Cardiac fibroblast (primary cell): ENCODE measurements at places on chromosomes 4 and X.

DNA sequence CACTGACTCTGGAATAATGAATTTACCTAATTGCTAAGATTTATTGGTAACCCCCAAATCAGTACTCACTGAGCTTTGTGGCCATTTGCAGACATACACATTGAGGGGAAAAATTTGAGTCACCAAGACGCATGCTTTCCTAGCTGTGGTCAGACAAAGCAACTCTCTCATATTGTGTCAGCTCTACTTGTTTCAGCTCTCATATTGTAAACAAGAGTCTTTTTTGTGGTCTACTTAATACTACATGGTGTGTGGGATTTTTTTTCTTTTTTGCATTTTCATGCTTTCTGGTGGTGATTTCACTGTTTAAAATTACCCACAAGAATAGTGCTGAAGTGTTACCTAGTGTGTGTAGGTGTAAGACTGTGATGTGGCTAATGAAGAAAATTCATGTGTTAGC is 428.2 kb upstream of the GALNT7 start:
- no peak for DNase-seq

DNA sequence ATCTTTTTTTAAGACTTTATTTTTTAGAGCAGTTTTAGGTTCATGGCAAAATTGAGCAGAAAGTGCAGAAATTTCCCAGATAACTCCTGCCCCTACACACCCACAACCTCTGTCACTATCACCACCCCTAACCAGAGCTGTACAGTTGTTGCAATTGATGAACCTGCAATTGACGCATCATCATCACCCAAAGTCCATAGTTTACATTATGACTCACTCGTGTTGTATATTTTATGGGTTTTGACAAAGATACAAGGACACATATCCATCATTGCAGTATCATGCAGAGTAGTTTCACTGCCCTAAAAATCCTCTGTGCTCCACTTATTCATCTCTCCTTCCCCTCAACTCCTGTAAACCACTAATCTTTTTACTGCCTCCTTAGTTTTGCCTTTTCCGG is 34.5 kb upstream of the WAS start:
- no peak for DNase-seq

DNA sequence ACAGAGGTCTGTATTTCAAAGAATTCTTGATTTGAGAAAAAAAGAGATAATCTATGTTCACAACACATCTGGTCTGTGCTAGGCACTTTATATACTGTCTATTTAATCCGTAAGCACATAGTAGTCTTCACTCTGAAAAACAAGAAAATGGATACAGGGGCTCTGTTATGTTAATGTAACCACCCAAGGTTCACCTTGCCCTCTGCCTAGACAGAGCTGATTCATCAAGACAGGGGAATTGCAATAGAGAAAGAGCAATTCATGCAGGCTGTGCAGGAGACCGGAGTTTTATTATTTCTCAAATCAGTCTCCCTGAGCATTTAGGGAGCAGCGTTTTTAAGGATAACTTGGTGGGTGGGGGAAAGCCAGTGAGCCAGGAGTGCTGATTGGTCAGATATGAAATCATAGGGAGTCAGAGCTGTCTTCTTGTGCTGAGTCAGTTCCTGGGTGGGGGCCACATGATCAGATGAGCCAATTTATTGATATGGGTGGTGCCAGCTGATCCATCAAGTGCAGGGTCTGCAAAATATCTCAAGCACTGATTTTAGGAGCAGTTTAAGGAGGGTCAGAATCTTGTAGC is 92.9 kb upstream of the TNIP3 start:
- DNase-seq, result peak; percentile 43

GRCh38 chrX:68832101-68832416 is 3.2 kb downstream of the EFNB1 start:
- DNase-seq, result peak; percentile 80

DNA sequence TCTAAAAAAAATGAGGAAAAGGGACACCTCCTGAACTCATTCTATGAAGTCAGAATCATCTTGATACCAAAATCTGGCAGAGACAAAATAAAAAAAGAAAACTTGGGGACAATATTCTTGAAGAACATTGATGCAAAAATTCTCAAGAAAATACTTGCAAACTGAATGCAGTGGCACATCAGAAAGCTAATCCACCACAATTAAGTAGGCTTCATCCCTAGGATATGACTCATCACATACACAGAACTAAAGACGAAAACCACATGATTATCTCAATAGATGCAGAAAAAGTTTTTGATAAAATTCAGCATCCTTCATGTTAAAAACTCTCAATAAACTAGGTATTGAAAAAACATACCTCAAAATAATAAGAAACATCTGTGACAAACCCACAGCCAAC is 98.3 kb downstream of the FAM47B start:
- no peak for DNase-seq

DNA sequence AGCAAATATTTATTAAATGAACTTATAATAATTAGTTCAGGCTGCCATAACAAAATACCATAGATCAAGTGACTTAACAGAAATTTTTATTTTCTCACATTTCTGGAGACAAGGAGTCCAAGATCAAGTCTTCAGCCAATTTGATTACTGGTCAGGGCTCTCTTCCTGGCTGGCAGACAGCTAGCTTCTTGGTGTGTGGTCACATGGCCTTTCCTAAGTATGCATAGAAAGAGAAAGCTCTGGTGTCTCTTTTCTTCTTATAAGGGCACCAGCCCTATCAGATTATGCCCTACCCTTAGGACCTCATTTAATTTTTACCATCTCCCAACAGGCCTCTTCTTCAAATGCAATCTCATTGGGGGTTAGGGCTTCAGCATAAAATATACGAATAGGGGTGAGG is 438.5 kb upstream of the INTU start:
- no peak for DNase-seq
